Activated CD8-positive, alpha-beta memory T cell treated with anti-CD3 and anti-CD28 coated beads for 4 hours (primary cell): ENCODE measurements at places on chromosomes 6 and 20.

- DNase-seq = no peak
These were observed 75.0 kb downstream of the FKBP5 start for GRCh38 chr6:35613762-35614161.

DNA sequence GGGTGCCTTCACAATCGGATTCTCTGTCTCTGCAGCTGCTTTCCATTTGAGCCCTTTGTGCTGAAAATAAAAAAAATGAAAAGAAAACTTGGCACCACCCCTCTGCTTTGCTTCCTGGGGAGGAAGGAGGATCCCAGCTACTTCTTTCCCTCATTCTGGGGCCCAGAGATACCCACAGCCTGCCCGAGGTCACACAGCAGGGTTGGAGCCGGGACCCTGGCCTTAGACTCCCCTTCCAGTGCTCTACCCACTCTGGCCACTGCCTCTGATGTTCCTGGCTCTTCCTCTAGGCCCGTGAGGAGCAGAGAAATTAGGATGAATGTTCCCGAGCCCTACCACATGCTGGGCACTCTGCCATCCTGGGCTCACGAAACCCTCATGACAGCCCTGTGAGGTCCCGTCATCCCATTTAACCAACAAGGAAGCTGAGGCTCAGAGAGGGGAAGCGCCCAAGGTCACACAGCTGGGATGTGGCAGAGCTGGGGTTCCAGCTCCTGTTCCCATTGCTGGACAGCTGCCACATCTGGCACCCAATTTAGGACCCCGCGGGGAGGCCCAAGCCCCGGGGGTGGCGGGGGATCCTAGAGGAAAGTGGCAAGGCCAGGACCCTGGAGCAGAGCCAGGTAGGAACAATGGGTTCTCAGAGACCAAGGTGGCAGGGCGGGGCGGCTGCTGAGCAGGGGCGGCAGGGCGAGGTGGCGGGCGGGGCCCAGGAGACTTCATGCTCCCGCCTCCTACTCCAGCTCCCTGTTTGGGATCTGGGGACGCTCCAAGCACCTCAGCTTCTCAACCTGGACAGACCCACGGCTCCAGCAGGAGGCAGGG lies 76.6 kb downstream of the CEBPB start:
- no peak for DNase-seq

GRCh38 chr6:144519426-144519825 lies 234.3 kb downstream of the UTRN start:
- DNase-seq = no peak

DNA sequence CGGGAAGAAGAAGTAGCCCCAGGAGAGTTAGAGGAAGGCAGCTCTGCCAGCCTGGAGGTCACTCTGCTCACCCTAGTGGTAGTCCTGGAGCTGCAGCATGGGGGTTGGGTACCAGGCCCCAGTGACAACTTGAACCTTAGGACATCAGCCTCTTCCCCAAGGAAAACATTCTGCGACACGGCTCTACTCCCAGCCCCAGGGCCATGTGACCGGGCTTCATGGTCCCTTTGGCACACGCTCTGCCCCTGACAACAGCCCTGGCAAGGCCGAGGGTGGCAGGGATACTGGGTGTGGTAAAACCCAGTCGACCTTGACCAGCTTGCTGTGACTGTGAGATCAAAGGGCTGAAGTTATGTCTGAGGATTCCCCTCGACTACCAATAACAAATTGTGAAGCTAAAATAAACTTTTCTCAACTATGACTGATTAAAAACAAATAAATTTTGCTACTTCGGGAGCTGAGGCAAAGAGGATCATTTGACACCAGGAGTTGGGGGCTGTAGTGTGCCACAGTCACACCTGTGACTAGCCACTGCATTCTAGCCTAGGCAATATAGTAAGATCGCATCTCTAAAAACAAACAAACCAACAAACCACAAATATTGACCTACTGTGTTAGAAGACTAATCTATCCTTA lies 24.4 kb upstream of the ARID1B start:
- no peak for DNase-seq

- DNase-seq = no peak
These were observed 37.0 kb downstream of the SHLD1 start for GRCh38 chr20:5786930-5787795.

DNA sequence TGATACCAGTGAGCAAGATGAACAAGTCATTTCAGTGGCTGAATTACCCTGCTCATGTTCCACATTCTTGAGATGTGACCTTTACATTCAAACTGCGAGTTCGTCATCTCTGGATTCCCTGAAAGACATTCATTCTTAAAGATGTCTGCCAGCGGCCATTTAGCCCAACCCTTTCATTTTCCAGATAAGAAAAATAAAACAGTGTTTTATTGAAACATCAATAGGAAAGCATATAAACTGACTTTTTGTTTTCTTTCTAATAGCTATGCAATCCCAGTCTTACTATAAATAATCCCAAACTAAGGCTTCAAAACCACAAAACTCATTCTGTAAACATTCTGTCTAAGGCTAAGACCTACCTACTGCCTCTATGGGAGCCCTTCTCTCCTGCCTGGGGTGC lies 134.0 kb downstream of the SAMD5 start:
- no peak for DNase-seq

DNA sequence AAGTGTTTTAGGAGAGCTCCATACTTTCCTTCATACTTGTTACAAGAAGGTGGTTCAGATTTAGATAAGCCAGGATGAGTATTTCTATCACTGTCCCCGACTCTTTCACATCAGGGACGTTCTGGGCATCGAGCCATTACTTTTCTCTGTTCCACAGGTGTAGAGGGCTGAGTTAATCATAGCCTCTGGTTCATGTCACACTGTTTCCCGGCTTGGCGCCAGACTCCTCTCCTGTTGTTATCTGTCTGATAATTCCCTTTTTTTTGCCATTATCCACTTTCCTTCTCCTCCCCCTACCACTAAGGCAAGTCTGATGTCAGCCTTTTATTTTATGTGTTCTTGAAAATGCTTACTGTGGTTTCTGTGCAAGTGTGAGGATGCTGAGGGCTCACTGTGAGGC lies 593.4 kb downstream of the UTRN start:
- no peak for DNase-seq

- no peak for DNase-seq
These were observed 4.1 kb upstream of the PREX1 start for GRCh38 chr20:48831718-48832404.

DNA sequence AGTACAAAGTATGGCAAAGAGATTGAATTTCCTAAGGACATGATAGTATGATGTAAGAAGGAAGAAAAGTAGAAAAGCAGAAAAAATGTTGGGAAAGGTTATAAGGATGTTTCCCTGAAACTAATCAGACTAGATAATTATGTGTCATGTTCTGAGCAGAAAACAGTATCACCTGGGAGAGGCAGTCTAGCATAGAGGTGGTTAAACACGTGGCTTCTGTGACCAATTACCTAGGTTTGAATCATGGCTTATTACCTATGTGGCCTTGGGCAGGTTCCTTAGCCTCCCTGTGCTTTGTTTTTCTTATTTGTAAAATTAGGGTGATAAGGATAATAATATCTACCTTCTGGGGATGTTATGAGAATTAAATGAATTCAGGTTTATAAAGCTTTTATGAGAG lies 38.0 kb downstream of the SCGN start:
- DNase-seq = no peak

- DNase-seq = no peak
These were observed 155.1 kb upstream of the MLIP start for GRCh38 chr6:53956068-53956711.

DNA sequence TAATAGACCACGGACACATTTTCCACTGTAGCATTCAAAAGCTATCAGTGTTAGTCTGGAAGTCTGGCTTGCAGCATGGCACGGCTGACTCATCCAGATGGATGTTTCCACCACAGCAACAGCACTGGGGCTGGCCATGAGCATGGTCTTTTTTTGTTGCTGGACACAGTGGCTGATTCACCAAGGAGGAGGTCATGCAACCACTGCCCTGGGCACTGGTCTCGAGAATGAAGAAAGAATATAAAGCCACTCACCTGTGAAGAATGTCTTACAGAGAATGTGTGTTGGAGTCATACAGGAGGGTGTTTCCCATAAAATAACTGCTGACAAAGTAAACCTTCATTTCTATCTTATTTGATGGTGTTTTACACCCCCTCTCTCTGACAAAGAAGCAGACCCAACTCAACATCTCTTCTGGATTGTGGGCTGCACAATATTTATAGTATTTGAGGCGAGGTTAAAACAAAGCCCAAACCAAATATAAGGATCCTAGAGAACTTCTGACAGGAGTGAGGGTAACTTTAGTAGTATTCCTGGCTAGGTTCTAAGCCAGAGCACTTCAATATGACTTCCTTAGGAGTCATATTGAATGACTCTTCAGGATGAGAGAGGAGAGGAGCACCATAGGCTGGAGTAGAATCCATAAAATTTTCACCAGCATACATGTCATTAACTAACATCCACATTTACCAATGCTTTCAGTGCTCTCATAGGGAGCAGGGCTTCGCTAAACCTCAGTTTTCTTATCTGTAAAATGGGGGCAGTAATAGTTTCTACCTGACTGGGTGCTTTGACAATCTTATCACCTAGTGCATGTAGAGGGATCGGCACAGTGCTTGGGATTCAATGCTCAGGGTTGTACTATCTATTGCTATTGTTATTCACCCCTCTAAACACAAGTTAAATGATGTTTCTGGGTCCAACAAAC lies 121.4 kb downstream of the KIF13A start:
- no peak for DNase-seq

DNA sequence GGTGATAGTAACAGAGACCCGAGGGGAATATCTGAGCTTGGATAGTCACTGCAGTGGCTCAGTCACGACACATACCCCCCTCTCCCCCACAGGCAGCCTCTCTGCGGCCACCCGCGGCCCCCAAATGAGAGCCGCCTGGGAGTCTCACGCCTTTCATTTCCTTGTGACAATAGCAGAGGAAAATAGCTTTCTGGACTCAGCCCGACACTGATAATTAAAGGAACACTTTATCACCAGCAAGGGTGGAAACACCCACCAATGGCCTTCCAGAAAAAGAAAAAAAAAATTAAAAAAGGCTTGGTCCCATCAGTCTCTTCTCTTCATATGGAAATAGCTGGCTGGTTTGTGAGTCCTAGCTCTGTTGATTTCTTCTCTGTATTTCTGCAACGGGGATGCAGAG lies 35.1 kb upstream of the KCNG1 start:
- no peak for DNase-seq

DNA sequence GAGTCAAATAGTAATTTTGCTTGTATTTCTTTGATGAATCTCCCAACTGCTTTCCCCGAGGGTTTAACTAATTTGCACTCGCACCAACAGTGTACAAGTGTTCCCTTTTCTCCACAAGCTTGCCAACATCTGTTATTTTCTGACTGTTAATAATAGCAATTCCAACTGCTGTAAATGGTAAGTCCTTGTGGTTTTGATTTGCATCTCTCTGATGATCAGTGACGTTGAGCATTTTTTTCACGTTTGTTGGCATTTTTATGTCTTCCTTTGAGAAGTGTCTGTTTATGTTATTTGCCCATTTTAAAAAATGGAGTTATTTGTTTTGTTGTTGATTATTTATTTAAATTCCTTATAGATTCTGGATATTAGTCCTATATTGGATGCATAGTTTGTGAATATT lies 399.8 kb upstream of the MAN1A1 start:
- no peak for DNase-seq

- DNase-seq = no peak
These were observed 72.9 kb downstream of the FYN start for GRCh38 chr6:111800259-111800765.

DNA sequence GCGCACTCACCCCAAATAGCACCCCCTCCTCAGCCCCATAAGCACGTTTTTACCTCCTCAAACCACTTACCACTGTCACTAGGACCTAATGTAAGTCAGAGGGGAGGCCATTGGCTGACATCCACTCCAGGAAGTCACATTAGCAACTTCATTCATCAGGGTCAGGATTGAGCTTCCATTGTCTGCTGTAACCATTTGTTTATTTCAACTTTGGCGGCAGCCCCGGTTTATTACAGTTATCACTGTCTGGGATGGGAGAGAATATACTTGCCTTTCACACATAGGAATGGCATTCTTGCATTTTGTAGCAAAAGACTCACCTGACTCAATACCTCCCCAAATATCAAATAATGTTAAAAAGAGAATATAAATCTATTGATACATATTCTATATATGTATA lies 38.3 kb downstream of the MAFB start:
- no peak for DNase-seq

DNA sequence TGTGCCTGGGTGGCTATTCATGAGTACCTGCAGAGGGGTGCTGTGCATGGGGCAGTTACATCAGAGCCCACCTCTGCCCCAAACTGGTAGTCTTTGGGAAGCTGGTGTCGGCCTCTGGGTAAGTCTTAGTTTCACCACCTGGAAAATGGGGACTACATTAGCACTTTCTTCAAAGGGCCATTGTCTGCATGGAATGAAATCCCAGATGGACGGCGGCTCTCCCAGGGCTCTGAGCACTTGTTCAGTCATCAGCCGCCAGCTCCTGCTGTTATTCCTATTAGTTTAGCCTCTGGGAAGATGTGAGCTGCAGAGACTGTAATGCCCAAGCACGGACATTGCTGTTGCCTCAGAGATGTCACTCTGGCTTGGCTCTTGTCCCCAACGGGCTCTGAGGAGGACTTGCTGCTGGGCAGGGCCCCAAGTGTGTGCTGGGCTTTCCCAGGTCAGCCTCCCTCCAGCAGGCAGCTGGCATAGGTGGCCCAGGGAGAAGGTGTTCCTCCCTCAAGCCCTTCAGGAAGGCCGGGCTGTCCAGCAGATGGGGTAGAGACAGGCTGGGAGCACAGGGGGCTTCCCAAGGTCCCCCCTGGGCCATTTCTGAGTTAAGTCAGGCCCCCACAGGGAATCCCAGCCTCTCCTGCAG lies 268.3 kb downstream of the TFAP2C start:
- no peak for DNase-seq

DNA sequence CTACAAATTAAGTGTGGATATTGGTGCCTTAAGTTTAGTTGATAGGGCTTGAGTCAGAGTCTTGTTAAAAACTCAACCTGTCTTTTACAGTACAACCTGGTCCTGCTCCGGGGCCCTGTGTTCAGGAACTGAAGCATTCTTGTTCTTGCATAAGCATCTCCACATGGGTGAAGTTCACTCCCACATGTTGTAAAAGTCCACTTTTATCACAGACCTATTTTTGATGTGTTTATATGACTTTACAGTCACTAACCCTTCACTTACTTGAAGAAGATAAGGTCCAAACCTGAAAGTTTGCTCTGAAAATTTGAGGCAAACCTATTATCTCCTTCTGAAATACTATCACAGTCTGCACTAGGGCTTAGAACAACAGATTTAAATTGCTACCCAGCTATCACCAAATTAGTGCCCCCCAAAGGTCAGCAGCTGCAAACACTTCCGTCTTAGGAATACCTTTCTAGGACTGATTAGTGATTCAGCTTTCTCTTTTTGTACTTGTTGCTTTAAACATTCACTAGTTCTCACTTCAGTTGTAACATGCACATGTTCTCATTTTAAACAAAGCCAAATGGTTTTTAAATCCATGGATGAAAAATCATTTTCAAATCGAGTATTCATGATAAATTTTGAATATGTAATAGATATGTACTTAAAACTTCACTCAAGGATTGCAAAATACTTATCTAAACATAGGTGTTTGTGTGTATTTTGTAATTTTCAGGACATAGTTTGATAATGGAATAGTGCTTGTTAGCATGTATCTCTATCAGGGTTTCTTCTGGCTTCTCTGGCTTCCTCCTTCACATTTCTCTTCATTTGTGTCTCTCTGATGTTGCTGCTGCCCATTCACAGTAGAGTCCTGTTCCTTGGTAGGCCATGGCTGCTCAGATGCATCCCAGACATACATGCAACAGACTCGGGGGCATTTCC lies 469.8 kb upstream of the SOX4 start:
- no peak for DNase-seq

GRCh38 chr20:49657118-49657901 lies 56.4 kb downstream of the B4GALT5 start:
- DNase-seq = no peak

GRCh38 chr20:38447931-38448675 lies 13.0 kb upstream of the SNHG17 start:
- no peak for DNase-seq
